Daoy (cell line): ENCODE measurements at places on chromosomes 6 and 20. TPM values are rescaled to one million over a fixed set of nuclear protein-coding genes. Genes with fewer than 3 reads are reported as not detected.

DNA sequence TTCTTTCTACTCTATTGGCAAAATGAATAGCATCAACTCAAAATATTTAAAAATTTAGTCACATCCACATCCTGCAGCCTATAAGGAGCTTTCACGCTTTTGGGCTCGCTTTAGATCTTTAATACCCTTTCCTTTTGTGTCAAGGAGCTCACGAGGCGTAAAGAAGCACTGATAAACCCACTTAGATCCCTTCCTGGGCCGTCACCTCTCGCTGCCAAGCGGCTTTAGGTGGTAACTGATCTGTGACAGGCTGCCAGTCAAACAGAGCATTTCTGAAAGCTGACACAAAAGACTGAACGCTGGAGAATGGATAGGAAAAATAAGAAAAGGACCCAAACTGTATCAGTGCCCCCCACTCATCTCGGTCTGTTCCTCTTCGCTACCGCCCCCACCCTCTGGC lies 385.7 kb upstream of the MMS22L start:
- peak; percentile 3 for DNase-seq

The KIF6 gene
- total RNA-seq = 0.11 and 4.7 TPM in 2 replicates

The OXT gene
- total RNA-seq = not detected in 2 replicates

- no peak for DNase-seq
Observed at GRCh38 chr6:39897698-39898097, 36.6 kb downstream of the MOCS1 start.

- DNase-seq = no peak
Observed at GRCh38 chr6:25628471-25629197, 23.4 kb upstream of the SCGN start.

The DPPA5 gene
- total RNA-seq = not detected in 2 replicates
